OCI-LY7 (cell line): ENCODE measurements at places on chromosomes 2 and 18. TPM values are rescaled to one million over a fixed set of nuclear protein-coding genes. Genes with fewer than 3 reads are reported as not detected.

Gene EMX1
- not detected in 2 replicates for total RNA-seq

Gene GMCL1
- total RNA-seq, result 25.9 and 28.2 TPM in 2 replicates

Gene TTR
- total RNA-seq, result not detected in 2 replicates

Gene LRATD1
- total RNA-seq, result not detected in 2 replicates

Gene PPP4R1
- 60.9 and 72.4 TPM in 2 replicates for total RNA-seq

Gene SIX3
- not detected in 2 replicates for total RNA-seq

Gene HS6ST1
- total RNA-seq, result 13.4 and 13.6 TPM in 2 replicates

Gene TPO
- not detected in 2 replicates for total RNA-seq

Gene HOXD3
- total RNA-seq, result not detected in 2 replicates

Gene IL37
- 0.63 TPM in 1 of 2 replicates, not detected in the other for total RNA-seq

Gene KCNF1
- total RNA-seq, result not detected in 2 replicates

Gene MRO
- 0.46 TPM in 2 replicates for total RNA-seq

Gene ACYP2
- 18.5 and 20.6 TPM in 2 replicates for total RNA-seq

Gene ATF2
- total RNA-seq, result 40.8 and 43.3 TPM in 2 replicates

Gene SPEG
- total RNA-seq, result 0.35 and 0.46 TPM in 2 replicates

Gene CRACDL
- 0.13 and 0.59 TPM in 2 replicates for total RNA-seq

Gene SLC9A4
- total RNA-seq, result 0.10 and 0.22 TPM in 2 replicates

Gene TEKT4
- not detected in 2 replicates for total RNA-seq

Gene NR4A2
- 0.13 and 0.59 TPM in 2 replicates for total RNA-seq

Gene SMARCAL1
- 24.9 and 26.1 TPM in 2 replicates for total RNA-seq

Gene ADAM23
- 0.18 and 0.53 TPM in 2 replicates for total RNA-seq

Gene GALNT5
- total RNA-seq, result not detected in 2 replicates

Gene FRZB
- total RNA-seq, result not detected in 2 replicates

Gene TMEM37
- total RNA-seq, result not detected in 2 replicates

Gene AQP12A
- total RNA-seq, result not detected in 2 replicates

Gene CAPN14
- 2.7 and 4.0 TPM in 2 replicates for total RNA-seq

Gene DYTN
- total RNA-seq, result not detected in 2 replicates

Gene C2orf76
- total RNA-seq, result 17.7 and 22.5 TPM in 2 replicates

Gene LYPD1
- total RNA-seq, result 1.4 and 2.0 TPM in 2 replicates

Gene VAMP8
- total RNA-seq, result 152 and 160 TPM in 2 replicates

Gene CETN1
- not detected in 2 replicates for total RNA-seq

Gene ZNF521
- 2.8 and 4.0 TPM in 2 replicates for total RNA-seq

Gene CASP10
- total RNA-seq, result 0.42 and 0.51 TPM in 2 replicates

Gene COLEC12
- total RNA-seq, result not detected in 2 replicates

Gene HOXD4
- total RNA-seq, result not detected in 2 replicates

Gene MYO5B
- total RNA-seq, result not detected in 2 replicates

Gene ZNF396
- total RNA-seq, result 0.87 and 1.1 TPM in 2 replicates

Gene MLPH
- not detected in 2 replicates for total RNA-seq

Gene BOLL
- not detected in 2 replicates for total RNA-seq

Gene NFATC1
- total RNA-seq, result 50.4 and 54.3 TPM in 2 replicates

Gene PRSS56
- not detected in 2 replicates for total RNA-seq

Gene TFPI
- not detected in 2 replicates for total RNA-seq

Gene ADI1
- 22.1 and 26.2 TPM in 2 replicates for total RNA-seq

Gene PSMA8
- total RNA-seq, result 0.19 and 0.37 TPM in 2 replicates

Gene FOXD4L1
- 0.80 and 1.5 TPM in 2 replicates for total RNA-seq

Gene COL4A4
- total RNA-seq, result 5.5 and 7.0 TPM in 2 replicates
